Stimulated activated CD8-positive, alpha-beta memory T cell treated with anti-CD3 and anti-CD28 coated beads, Interleukin-4, amount 100 ng/mL, for 1 hour (primary cell): ENCODE measurements at places on chromosomes 6 and 20.
A peak's percentile ranks its signal among the peaks of the same experiment; 100 is the strongest.

DNA sequence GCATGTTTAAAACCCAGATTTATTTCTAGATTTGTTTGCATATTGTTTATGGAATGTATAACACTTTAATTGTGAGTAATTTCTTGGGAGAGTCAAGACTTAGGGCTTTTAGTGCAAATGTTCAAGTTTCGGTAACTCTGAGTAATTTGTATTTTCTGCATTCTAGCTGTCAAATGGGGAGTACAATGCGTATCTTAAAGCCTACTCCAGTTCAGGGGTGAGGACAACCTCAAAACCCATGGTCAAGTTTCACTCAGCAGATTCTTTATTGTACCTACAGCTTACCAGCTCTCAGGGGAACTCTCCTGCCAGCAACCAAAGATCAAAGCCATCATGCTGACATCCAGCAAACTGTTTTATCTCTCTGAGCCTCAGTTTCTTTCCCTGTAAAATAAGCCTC lies 458.6 kb upstream of the JARID2 start:
- DNase-seq = no peak

- DNase-seq = no peak
These were observed 64.4 kb downstream of the SNAP25 start for GRCh38 chr20:10282979-10283456.

DNA sequence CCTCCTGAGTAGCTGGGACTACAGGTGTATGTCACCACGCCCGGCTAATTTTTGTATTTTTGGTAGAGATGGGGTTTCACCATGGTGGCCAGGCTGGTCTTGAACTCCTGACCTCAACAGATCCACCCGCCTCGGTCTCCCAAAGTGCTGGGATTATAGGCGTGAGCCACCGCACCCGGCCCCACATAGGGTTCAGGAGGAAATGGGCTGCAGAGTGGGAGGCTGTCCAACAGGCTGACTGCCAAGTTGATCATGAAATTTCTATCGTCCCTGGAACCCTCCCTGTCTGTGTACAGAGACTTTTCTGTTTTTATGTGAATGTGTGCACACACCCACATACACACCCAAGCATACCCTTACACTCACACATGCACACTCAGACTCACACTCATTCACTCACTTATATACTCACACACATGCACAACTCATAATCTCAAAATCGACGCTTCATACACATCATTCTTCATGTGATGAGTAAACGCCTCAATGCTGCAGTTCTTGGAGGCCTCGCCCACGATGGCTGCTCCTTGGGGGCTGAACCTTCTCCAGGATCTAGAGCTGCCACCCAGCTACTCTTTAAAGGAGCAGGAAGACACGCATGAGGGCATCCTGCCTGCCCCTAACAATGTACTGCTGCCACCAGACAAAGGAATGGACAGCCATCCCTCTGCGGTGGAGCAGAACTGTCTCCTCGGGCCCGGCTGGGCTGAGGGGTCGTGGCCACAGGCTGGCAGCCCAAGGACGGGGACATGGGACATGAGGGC lies 35.6 kb downstream of the SUN5 start:
- DNase-seq = no peak

DNA sequence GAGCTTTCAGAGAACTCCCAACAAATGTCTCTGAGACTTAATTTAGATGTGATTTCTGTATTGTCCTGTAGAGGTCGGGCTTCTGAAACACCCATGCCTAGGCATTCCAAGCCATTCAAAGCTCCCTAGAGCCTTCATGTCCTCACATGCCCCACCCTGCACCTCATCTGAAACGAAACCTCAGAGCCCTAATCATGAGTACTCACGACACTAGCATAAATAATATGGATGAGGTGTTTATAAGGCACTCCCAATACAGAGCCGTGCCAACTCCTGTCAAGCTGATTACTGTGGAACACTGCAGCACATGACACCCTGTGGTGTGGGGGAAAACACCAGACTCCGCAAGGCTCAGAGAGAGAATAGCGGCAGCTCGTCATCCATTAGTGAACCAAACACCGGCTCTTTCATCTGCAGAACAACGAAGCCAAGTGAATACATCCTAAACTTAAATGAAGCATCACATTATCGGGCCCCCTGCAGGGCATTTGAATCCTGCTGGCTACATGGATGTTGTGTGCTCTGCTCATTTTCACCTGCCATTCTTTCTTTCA lies 83.8 kb downstream of the FNDC1 start:
- no peak for DNase-seq

- DNase-seq = no peak
These were observed 43.9 kb upstream of the COL10A1 start for GRCh38 chr6:116169880-116170279.

DNA sequence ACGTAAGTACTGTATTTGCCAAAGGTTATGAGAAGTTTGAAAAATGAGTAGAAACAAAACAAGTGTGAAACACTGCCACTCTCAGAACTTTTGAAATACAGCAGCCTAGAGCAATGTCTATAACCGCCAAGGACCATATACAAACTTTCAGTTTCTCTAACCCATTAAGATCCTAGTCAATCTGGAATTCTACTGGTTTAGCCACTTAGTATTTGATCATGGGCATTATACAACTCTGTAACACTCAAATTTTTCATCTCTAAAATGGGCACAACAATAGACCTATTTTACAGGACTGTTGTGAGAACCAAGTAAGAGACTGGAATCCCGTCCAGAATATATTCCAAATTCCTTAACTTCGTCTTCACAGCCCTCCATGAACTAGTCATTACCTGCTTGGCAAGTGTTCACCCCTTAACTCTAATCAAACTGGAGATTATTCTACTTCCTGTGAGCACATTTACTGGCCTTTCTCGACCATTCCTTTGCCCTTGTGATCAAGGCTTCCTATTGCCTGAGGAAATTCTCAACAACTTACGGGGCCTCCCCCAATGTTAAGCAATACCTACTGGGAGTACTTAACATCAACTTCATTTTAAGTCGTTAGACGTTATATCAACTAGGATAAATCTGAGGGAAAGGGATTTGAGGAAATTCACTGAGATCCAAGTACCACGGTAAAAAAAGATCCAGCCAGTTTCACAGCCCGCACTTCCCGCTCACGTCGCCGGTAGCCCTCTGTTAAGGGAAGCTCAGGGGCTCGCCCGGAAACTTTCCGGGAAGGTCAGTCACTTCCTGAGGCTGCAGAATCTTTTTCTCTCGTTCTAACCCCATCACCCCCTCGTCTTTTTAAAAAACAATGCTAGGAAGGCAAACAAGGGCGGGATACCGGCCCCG lies 1.1 kb downstream of the EIF2S2 start:
- no peak for DNase-seq

DNA sequence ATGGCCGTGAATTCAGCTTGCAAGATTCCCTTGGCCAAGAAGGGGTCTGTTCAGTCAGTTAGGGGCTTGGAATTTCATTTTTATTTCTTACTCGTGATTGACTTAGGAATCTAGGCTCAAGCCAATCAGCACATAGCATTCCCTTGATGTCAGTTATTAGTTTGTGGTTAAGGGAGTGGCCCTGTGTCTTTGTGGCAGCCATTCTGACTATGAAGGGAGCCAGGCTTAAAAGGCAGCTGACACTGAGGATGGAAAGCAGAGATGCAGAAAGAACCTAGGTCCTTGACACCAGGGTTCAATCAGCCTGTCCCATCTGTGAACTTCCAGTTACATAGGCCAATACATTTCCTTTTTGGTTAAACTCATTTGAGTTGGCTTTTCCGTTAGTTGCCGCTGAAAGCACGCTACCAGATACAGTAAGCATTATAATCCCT lies 48.1 kb downstream of the MCUR1 start:
- no peak for DNase-seq

DNA sequence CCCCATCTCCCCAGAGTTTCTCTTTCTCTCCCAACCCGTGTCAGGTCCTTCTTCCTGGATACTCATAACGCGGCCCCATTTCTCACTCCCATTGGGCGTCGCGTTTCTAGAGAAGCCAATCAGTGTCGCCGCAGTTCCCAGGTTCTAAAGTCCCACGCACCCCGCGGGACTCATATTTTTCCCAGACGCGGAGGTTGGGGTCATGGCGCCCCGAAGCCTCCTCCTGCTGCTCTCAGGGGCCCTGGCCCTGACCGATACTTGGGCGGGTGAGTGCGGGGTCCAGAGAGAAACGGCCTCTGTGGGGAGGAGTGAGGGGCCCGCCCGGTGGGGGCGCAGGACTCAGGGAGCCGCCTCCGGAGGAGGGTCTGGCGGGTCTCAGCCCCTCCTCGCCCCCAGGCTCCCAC lies at the start of gene HLA-F:
Gene HLA-F (plus strand): TSS at position 173 of the 404 bp plus-strand sequence. CDS start 30 bp downstream, at position 203.
- peak; percentile 68 for DNase-seq

- no peak for DNase-seq
These were observed 122.1 kb downstream of the PDSS2 start for GRCh38 chr6:107337191-107337741.

DNA sequence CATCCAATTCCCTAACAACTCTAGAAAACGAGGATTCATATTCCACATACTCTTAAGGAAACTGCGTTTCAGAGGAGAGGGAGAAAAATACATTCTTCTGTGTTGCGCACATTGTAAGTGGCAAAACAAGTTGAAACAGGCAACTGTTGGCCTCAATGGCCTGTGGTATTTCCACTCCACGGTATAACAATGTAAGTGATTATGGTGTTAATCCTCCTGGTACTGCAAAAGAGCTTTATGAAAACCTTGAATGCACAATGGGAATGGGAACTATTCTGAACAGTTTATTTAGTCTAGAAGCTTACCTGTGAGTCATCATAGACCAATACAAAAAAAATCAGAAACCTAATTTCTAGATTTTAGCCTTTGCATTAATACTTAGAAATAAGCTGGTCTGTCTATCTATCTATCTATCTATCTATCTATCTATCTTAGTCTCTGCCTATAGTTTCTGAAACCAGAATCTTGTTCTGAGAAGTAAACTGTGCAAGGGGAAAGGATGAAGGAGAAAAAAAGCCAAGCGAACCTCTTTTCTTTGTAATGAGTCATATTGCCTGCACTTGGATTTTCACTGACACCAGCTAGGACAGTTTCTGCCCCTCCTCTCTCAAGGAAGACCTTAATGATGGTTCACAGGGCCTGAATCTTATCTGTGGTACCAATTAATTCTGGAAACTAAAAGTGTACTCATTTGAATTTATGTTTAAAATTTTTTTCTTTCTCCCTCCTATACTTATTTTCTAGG lies 101.5 kb downstream of the RNF144B start:
- DNase-seq = no peak

DNA sequence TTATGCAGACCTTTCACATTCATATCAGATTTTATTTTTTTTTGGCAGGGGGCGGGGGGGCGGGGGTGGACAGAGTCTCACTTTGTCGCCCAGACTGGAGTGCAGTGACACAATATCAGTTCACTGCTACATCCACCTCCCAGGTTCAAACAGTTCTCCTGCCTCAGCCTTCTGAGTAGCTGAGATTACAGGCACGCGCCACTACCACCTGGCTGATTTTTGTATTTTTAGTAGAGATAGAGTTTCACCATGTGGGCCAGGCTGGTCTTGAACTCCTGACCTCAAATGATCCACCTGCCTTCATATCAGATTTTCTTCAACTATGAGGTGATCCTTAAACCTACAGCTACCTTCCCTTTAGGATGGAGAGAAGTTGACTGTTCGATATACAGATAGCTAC lies 8.0 kb upstream of the SUMO4 start:
- no peak for DNase-seq

DNA sequence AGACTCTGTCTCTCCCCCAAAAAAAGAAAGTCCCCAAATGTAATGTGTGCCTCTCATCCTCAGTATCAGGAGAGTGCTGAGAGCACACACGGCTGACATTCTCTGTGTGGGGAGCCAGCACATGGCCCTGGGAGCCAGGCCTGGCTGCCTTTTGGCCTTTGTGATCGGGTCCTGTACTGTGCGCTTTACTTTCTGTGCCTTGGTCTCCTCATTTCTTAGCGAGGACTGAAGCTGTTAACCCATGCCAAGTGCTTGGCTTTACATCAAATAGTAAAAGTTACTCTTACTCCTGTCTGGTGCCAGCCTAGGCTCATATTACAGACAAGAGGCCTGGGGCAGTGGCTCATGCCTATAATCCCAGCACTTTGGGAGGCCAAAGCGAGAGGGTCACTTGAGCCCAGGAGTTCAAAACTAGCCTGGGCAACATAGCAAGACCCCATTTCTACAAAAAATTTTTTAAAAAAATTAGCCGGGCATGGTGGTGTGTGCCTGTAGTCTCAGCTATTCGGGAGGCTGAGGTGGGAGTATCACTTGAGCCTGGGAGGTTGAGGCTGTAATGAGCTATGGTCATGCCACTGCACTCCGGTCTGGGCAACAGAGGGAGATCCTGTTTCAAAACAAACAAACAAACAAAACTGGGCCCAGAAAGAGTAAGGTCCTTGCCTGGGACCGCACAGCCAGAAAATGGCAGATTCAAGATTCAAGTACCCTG lies 50.3 kb downstream of the SNAI1 start:
- DNase-seq = no peak

DNA sequence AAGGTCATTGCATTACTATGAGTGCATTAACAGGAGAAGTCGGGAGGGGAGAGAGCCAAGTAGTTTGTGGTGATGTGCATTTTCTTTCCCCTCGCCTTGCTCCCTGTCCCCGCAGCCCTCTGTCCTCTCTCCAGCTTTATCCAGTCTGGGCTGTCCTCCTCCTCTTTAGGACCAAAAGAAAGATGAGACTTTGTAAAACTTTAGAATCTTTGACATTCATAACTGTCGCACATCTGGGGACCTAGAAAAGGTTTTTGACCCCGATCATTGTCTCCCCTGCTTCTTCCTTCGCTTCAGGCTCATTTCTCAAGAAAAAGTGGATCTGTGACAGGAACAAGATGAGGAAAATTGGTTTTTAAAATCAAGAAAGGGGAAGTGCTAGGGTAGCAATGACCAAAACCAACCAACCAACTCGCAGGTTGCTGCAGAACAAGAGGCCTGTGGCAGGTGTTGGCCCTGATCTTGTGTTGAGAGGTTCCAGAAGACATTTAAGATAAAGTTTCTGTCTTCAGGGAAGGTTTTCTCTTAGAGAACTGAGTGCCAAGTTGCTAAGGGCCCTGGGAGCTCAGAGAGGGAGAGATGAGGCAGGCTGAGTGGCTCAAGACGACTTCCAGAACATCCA lies 17.6 kb downstream of the SYTL3 start:
- no peak for DNase-seq

GRCh38 chr6:75220357-75220756 lies 14.5 kb upstream of the COL12A1 start:
- DNase-seq = no peak

DNA sequence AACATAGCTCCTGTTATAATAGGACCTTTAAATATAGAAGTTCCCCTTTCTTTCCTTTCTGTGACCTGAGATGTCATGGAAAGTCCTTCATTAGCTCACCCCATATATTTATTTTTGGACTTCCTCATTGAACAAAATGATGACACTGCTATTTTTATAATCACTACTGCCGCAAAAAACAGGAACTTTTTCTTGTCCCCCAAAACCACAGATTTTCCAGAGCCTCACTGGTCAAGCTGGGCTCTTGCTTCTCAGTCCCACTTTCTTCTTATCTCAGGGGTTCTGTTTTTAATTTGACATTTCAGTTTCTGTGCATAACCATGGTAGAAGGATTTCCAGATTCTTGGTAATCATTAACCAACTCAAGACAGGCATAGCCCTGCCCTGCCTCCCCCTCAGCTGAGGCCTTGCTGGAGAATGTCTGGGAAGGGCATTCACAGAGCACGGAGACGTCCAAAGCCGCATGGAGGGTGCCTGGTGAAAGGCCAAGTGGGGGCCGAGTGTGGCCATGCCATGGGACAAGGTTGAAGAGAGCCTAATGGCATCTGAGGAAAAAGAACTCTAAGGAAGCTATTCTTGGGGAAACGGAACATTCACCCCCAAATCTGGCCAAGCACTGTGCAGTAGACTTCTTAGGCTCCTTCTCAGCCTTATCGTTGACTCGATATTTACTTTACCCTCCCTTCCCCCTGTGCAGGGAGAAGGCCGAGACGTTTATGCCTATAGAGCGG lies 73.7 kb downstream of the EDN1 start:
- DNase-seq = no peak

GRCh38 chr20:48180618-48181017 lies 395.3 kb upstream of the SULF2 start:
- DNase-seq = no peak
